Stimulated activated CD8-positive, alpha-beta memory T cell treated with anti-CD3 and anti-CD28 coated beads, Interleukin-7, amount 100 ng/mL, for 4 hours (primary cell): ENCODE measurements at places on chromosomes 12 and 14.
A peak's percentile ranks its signal among the peaks of the same experiment; 100 is the strongest.

GRCh38 chr12:112752303-112752702, 39.2 kb upstream of the RPH3A start:
- DNase-seq: no peak

- no peak for DNase-seq
Observed at GRCh38 chr12:6643569-6644256, 3.5 kb downstream of the ACRBP start.

GRCh38 chr14:77068517-77069200, 29.4 kb upstream of the CIPC start:
- no peak for DNase-seq

DNA sequence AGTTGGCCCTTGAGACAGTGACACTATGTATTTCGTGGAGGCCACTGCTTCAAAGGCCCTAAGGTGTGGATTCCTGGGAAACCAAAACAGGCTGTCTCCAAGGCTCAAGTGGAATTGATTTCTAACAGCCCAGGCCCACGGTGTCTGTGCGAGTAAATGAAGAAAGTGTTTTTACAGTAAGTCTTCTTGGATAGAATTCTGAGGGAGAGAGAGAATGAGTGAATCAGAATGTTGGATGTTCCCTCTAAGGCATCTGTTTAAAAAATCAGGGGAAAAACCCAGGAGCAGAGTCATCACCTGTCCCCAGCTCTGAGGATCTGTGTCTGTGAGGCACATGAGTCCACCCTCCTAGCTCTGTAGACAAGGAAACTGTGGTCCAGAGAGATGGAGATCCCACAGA, 22.3 kb upstream of the BDKRB1 start:
- no peak for DNase-seq

- DNase-seq: peak; percentile 54
Observed at GRCh38 chr12:92505254-92506231, 197.2 kb upstream of the PLEKHG7 start.

DNA sequence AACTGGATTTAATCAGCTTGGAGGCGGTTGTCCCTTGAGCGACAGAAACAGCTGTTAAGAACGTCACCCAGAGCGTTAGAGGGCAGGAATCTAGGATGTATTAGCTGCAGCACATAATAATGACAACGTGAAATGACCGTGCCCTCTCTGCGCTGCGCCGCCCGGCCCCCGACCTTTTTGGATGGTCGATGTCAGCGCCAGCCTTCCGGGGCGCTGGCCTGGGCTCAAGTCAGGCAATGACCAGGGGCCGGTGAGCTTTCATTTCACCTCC, 427 bp upstream of the TMEM120B start:
- DNase-seq: no peak
